ENCODE measurements at places on chromosomes 7 and 10.

- DNase-seq: no peak
Observed at GRCh38 chr10:6200440-6200733, 2.3 kb upstream of the PFKFB3 start.

- DNase-seq: no peak
Observed at GRCh38 chr7:72386118-72386517, 26.0 kb downstream of the CALN1 start.

DNA sequence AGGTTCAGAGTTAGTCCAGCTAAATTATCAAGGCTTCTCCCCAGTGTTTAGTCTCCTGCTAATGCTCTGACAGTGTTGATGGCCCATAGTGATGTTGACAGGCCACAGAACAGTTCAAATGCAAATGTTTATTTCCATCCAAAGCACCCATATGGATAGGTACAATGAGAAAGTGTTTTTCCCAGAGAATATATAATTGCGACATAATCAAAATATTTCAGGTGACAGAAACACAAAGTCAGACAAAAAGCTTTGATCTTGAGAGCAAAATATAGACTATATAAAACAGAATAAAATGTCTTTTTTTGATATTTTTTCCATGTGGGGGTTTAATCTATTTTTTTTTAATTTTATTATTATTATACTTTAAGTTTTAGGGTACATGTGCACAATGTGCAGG, 642.3 kb upstream of the SEMA3D start:
- no peak for DNase-seq

DNA sequence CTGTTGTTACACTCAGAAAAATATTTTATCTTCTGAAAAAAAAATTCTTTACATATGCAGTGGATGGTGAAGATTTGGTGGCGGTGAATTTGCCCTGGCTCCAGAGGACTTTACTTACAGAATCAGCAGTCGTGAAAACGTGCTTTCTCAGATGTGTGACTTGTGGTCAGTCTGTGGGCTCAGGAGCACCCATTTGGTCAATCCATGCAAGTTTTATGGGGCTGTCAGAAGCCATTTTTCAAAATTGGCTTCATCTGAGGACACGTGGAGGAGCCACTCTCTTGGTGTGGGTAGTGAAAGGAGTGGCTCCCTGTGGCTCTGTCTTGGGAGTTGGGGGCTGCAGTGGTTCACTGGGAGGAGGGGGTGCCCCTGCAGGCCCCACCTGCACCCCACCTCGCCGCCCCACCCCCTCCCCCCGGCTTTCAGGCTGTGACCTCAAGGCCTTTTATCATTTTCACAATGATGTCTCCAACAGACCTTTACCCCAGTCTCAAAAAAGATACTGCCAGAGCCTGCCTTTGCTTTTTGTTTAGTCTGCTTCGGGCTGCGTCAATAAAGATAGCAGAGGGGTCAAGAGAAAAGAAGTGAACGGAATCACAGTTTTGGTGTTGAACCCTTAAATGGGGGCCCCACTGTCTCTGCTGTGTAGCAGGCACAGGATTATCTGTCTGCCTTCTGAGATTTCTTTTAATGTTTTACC, 137.4 kb downstream of the MGMT start:
- no peak for DNase-seq

GRCh38 chr10:87752566-87752965, 65.5 kb downstream of the ATAD1 start:
- DNase-seq: peak; percentile 53

GRCh38 chr7:35792873-35793489, 7.9 kb upstream of the SEPTIN7 start:
- DNase-seq: no peak

- no peak for DNase-seq
Observed at GRCh38 chr10:75407224-75407712, 5.7 kb upstream of the ZNF503 start.

DNA sequence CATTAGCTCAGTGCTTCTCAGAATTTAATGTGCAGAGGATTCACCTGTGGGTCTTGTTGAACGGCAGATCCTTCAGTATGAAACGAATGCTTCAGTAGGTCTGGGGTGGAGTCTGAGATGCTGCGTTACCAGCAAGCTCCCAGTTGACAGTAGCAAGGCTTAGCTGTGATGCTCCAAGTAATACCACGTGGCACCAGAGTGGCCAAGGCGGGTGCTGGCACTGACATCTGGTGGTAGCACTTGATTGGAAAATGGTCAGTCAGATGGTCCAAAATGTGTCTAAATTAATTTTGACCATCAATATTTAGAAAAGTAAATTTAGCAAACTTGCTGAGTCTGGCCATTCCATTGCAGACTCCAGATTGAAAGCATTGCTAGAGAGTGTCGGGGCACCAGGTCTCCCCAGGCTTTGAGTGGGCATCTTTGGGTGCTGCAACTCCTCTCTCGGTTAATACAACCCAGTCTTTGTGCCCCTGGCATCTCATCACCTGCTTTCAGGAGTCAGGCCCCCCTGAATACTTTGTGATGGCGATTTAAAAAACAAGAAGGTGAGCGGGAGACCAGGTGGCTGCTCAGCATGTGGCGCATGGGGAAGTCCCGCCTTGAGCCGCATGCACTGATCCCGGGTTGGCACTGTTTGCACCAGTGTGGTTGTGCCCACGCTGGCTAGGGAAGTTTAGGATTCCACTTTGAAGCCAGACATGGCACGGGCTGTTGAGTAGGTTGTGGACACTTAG, 130.1 kb downstream of the NT5C2 start:
- no peak for DNase-seq

DNA sequence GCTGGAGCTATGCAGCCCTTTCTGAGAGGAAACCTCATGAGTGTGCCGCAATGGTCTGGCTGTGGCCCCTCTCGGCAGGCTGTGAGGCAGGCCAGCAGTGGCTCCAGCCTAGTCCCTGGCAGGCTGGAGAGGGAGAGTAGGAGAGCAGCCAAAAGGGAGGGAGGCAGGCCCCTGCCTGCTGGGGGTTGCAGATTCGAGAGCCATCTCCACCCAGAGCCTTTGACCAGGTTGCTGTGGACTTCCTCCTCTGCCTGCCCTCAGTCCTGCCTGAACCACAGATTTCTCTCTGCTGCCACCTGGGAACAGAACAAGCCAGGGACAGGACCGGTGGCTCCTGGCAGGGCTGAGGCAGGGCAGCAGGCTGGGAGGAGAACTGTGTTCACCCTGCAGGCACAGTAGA, 13.9 kb downstream of the PAX2 start:
- DNase-seq: no peak

DNA sequence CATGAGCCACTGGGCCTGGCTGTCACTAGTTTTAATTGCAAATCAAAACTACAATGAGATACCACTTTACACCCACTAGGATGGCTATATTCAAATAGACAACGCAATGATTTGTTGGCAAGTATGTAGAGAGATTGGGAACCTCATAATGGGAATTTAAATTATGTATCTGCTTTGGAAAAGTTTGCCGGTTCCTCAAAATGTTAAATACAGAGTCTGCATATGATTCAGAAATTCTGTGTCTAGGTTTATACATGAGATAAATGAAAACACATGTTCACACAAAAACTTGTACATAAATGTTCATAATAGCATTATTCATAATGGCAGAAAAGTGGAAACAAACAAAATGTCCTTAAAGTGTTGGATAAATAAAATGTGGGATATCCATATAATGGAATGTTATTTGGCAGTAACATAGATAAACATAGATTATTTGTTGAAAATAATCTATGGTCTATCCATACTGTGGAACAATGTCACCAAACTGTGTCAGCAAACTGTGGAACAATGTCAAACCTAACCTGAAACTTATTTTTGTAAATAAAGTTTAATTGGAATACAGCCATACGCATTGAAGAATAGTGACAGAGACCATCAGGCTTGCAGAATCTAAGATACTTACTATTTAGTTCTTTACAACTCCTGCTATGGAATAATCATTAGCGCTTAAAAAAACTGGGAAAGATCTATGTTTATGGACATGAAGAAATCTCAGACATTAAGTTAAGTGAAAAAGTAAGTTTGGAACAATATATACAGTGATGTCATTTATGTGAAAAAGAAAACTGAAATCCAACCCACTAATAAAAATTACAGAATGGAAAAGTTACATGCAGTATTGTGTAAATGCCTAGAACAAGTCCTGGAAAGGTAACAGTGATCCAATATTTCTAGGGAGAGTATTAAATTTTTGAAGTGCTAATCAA, 70.9 kb downstream of the CCDC7 start:
- no peak for DNase-seq

GRCh38 chr7:23105086-23105643, 420 bp upstream of the KLHL7 start:
- no peak for DNase-seq

GRCh38 chr10:124566981-124567835, 105.6 kb downstream of the LHPP start:
- no peak for DNase-seq

DNA sequence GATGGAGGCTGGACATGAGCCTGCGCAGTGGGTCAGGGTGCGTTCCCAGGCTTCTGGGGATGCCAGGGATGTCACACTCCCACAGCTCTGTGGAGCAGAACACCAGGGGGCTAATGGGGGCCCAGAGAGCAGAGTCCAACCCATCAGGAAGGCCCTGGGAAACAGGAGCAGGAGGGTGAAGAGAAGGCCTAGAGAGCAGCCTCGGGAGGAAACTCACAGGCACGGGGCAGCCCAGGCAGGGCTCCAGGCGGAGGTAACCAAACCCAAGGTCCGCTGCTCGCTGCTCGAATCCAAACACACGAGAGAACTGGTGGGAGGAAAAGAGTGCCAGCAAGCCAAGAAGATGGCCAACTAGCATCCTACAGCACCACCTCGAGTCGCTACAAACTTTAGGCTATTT, 130.7 kb upstream of the LANCL2 start:
- DNase-seq: no peak

DNA sequence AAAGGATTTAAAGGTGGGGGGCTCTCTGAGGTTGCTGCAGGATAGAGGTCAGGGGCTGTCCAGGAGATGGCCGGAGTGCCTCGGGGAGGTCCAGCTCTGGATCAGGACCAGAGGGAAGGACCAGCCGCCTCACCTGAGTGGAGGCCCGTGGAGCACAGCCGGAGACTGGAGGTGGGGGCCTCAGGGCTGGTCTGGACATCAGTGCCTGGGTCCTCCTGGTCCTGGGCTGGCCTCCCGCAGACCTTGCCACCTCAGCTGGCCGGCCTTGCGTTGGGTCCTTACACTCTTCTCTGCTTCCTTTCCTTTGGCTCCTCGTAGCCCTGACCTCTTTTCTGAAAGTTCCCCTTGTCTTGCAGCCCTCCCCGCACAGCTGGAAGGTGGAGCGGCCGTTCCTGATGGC, 2.0 kb downstream of the SUN1 start:
- DNase-seq: no peak

GRCh38 chr7:6186577-6186976, 85.8 kb downstream of the CYTH3 start:
- DNase-seq: no peak

DNA sequence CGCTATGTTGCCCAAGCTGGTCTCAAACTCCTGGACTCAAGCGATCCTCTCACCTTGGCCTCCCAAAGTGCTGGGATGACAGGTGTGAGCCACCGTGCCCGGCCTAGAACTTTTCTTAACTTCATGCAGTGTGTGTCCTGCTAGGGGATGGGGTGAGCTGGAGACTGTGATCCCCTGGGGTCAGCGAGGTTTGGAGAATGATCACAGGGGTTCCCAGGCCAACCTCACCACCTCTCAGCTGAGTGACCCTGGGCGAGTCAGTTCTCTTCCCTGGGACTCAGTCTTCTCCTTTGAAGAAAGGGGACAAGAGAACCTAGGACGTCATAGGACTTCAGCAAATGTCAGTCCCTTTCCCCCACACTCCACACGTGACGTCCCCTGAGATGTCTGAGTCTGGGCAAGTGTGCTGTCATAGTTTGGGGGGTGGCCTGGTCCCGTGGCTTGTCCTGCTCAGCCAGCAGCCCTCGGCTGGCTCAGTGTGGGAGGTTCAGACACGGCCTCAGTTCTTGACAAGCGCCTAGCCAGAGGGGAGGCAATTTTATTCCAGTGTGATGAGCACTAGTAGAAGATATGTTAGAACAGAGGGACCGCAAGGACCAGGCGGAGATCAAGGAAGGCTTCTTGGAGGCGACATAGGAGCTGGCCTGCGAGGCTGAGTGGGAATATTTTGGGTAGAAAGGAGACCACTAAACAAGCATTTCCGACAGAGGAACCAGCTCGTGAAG, 43.3 kb upstream of the ELN start:
- DNase-seq: no peak

DNA sequence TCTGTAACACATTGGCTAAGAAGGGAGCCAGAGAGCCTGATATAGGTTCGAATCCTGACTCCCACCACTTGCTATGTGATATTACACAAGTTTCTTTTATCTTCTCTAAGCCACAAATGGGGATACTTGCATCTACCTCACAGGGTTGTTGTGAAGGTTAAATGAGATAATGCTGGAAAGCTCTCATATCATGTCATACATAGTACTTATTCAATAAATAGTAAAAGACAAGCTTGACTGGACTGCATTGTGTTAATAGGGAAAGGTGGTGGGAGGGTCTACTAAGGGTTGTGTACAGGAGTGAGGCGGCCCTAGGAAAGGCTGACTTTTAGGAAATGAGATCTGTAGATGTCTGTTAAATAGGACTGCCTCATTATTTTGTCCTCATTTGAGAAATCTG, 35.8 kb upstream of the DNMBP start:
- no peak for DNase-seq

GRCh38 chr10:122276611-122277208, 5.6 kb downstream of the BTBD16 start:
- DNase-seq: no peak

DNA sequence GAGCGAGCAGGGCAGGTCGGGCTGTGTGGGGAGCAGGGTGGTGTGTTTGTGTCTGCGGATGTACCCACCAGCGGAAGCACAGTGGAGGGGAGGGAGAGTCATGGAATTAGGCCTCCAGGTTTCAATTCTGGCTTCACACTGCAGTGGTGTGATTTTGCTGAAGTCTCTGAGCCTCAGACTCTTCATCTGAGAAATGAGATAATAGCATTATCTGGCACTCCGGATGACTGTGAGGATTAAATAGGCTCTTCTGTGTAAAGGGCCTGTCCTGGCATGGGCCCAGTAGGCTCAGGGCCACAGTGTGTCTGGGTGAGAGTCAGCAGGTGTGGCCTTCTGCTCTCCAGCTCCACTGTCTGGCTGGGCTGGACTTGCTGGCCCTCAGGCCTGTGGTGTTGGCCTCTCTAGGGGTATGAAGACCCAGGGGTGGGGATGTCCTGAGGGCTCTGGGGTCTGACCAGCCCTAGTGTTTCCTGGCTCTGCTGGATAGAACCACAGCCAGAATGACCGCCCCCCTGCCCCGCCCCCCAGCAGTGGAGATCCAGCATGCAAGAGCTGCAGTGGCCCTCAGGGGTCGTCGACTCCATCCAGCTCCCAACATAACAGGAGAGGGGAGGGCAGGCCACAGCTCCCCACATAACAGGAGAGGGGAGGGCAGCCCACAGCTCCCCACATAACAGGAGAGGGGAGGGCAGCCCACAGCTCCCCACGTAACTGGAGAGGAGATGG, 178.6 kb downstream of the RPS24 start:
- DNase-seq: no peak

- DNase-seq: no peak
Observed at GRCh38 chr10:21265622-21266021, 259.9 kb downstream of the SKIDA1 start.

- no peak for DNase-seq
Observed at GRCh38 chr7:134457210-134457609, 1.7 kb downstream of the AKR1B1 start.

Data from suppressor macrophage treated with lipopolysaccharide for 4 hours (primary cell).